ENCODE measurements at places on chromosomes 16 and 17.
A peak's percentile ranks its signal among the peaks of the same experiment; 100 is the strongest.

GRCh38 chr17:58269557-58270291 lies 11.0 kb downstream of the MPO start:
- DNase-seq, result peak; percentile 3

GRCh38 chr16:57627184-57627871 lies 1.1 kb upstream of the ADGRG1 start:
- DNase-seq, result no peak

DNA sequence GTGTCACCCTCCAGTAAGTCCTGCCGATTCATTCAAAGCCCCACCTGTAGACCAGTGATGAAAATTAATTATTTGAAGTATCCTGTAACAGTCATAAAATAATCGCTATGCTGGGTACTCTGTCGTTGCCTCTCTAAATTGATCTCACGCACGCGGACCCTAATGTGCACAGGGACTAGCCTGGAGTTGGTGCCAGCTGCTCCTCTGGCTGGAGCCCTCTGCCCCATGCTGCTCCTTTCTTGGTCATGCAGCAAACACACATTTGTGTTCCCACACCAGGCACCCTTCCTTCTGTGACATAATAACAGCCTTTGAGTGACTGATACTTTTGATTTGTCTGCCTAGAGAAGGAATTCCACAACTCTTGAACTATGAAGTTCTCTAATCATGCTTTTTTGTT lies 16.0 kb downstream of the RAB11FIP3 start:
- DNase-seq, result no peak

- DNase-seq, result no peak
Measured at GRCh38 chr17:15456496-15456895, 10.9 kb downstream of the CDRT4 start.

GRCh38 chr16:80324371-80324770 lies 216.4 kb upstream of the DYNLRB2 start:
- no peak for DNase-seq

DNA sequence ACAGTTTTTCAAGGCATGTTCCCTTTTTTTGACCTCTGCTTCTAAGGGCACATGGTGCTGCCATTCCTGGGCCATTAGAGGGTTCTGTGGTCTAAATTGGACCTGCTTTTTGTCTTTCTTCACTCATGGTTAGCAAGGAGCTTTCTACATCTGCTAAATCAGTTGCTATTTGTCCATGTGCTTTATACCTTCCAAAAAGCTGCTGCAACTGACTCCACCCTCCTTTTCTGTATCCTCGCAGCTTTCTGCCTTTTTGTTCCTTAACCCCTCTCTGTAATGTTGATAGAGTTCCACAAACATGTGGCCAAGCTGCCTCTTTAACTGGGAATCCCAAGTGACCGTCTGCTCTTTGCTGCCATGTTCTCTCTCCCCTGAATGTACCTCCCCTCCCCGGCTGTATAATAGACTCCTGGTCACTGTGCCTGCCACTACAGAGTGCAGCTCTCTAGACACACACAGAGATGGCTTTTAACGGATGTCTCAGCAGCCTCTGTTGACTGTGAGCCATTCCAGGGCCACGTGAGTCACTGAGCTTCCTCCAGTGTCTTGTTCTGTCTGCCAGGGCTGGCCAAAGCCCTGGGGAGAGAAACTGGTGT lies 57.4 kb upstream of the TEKT3 start:
- no peak for DNase-seq

DNA sequence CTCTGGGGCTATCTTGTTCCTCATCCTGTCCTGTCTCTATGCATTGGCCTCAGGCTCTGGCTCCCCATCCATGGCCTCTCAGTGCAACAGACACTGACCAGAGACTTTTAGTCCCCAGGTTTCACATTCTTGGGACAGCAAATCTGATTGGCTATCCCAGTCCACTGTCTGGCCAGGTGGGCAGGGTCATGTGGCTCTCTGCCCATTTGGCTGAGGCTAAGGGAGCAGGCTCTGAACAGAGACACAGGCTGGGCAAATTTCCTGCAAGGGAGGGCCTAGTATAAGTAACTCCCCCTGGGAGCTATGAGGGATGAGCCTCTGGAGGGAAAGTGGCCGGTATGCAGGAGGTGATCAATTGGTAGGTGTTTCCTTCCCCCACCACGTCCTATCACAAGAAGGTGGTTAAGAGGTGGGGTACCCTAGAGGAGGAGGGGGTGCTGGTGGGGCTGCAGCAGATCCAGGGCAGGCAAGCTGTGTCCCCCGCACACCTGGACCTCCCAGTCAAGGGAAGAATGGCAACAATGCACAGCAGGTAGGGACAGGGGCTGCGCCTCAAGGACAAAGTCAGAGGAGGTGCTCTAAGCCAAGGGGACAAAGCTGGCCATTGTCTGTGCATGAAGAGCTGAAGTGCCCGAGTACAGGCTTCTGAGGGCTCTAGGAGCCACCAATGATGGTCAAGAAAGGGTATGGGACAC lies 13.2 kb downstream of the XYLT2 start:
- DNase-seq, result no peak

GRCh38 chr17:57447990-57448758 lies 191.9 kb downstream of the MSI2 start:
- DNase-seq, result no peak

DNA sequence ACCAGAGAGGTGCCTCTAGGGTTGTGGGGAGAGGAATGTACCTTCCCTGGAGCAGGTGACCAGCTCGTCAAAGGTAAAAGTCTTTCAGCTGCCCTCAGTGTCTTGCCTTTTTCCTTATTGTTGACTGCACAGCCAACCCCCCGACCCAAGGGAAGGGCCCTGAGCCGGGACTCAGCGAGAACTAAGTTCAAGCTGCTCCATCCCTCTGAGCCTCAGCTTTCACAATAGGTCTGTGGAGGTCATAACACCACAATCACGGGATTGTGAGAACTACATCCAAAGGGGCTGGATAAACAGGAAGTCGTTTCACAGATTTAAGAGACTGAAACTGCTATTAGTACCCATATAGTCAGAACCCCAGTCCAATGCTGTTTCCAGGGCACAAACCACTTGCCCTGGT lies 2.6 kb upstream of the KRT36 start:
- no peak for DNase-seq
